Mesenteric fat pad (tissue), 1 donor: ENCODE measurements at places on chromosomes 7 and 10.

DNA sequence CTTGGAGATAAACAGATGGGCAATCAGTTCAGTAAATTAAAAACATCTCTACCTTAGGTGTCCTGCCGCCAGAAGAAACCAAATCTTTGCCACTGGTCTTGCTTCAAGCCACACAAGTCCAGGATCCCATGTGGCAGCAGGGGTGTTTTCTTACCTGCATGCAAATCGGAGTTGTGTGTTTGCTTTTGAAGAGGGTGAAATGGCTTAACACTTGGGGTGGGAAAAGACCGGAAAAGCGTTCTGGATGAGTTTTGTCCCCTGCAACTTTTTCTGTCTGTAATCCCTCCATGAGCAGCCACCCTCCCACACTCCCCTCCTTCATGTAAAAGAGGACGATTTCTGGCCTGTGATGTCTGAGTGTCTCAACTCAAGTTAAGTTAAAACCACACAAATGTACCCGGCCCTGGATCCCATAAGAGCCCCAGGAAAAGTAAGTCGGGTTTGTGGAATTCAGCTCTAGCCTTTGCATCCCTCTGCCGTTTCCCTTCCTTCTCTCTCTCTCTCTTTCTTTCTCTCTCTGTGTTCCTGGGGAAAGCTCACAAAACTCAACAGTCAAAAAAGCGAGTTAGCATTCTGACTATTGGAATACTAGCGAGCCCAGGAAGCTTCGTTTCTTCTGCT is 178.5 kb downstream of the TCF7L2 start:
- DNase-seq = no peak

- DNase-seq = no peak
These were observed 327.8 kb downstream of the WDR11 start for GRCh38 chr10:121179006-121179405.

DNA sequence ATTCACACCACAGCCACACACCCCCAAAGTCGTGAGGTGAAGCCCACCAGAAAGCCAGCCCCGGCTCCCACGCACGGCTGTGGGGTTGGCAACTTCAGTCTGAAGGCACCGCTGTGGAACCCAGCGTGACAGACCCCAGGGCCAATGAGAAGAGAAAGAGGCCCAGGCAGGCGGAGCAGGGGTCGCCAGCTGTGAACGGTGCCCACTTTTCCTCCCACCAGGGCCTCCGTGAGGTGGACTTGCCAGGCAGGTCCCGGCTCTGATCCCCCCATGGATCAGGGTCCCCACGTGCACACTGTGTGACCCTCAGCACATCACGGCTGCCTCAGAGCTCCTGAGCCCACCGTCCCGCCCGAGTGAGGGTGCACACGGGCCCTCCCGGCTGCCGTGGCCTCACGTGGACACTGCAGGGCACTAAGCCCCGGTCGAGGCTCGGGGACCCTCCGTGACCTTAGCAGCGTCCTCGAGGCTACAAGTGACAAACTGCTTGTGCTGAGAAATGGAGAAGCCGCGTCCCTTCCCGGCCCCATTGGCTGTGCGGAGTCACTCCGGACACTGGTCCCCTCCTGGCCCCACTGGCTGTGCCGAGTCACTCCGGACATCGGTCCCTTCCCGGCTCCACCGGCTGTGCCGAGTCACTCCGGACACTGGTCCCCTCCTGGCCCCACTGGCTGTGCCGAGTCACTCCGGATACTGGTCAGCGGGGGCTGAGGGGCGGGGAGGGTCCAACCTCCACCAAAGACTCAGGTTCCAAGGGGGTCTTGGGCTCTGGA is 72.4 kb upstream of the PDGFA start:
- no peak for DNase-seq

GRCh38 chr10:24353319-24353718 is 144.4 kb downstream of the KIAA1217 start:
- DNase-seq = no peak

DNA sequence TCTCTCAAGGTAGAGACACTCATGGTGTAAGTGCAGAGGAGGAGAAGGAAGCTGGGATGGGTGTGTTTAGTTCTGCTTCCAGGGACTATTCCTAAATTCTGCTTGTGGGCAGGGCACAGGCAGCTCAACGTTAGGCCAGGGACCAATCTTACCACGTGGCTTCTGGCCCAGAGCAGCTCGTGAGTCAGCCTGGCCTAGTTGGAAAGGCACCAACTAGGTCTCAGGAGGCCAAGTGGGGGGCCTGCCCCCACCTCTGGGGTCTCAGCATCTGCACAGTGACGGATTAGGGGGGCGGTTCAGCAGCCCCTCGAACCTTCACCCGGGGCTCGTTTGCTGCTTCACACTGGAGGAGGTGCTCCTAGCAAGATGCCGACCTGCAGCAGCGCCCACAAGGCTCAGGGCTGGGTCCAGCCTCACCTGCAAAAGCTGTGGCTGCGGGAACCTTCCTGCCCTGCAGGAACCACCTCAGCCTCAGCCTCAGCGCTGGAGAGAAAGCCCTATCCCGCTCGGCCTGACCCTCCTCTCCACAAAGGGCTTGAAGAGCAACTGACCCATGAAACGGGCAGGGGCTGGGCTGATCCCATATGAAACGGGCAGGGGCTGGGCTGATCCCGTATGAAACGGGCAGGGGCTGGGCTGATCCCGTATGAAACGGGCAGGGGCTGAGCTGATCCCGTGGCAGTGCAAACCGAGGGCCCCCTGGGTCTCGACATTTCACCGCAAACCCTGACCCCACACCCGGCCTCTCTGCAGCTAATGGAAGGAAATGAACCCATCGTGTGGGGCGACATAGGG is 447.4 kb downstream of the DNAJB6 start:
- peak; percentile 51 for DNase-seq

GRCh38 chr7:116429986-116430619 is 69.4 kb upstream of the CAV2 start:
- DNase-seq = no peak

DNA sequence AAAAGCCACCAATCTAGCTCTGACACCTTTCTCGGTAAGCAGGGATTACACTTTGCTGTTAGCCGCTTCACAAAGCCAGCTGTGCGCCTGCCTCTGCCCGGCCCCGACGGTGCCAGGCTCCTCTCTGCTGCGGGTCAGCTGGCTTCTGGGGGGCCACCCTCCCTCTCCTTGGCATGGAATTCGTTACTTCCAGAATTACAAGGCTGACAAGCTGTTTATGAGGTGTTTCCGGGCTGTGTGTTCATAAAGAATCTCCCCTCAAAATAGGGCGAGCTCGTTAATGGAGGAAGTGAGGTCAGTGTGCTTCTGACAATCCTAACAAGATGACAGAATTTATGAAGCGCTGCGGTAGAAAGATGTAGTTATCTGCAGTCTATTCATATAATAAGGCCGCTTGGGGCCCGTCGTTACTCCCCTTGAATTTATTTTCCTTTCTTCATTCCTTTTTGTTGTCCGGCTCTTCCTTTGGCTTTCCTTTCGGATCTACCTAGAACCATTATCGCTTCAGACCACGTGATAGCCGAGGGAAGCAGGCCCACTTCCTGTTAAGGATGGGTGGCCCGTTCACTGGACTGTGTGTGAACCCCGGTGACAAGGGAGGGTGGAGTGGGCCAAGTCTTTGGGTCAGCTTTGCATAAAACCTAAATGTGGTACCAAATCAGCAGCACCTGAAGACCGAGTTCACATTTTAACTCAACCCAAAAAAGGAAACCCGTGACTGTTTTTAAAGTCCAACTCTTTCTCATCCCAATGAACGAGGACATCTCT is 273.0 kb upstream of the YAE1 start:
- no peak for DNase-seq

GRCh38 chr7:36855330-36855729 is 131.0 kb upstream of the AOAH start:
- DNase-seq = no peak

- no peak for DNase-seq
These were observed 66.1 kb downstream of the AMZ1 start for GRCh38 chr7:2754086-2754485.

DNA sequence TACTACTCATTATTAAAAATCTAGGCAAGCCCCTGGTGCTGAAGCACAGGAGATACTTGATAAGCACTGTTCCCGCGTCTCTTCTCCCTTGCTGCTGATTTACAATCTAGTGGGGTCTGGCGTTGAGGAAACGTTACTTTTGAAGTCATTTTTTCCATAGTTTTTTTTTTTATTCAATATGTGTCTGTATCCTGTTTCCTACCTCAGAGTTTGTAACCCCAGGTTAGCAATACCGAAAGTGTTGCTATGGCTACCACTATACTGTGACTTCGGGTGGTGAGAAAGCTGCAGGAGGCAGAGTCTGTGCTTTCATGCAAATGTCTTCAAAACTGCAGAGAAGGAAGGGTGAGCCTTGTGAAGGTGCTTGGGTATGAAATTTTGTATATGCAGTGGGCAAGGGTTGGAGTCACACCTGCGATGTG is 458.8 kb upstream of the GHITM start:
- DNase-seq = no peak

- DNase-seq = peak; percentile 93
These were observed 3.2 kb downstream of the MKX start for GRCh38 chr10:27742195-27743011.
